ENCODE measurements at places on chromosomes 5 and 9.

- DNase-seq: no peak
These were observed 687.6 kb downstream of the CETN3 start for GRCh38 chr5:89721931-89722330.

DNA sequence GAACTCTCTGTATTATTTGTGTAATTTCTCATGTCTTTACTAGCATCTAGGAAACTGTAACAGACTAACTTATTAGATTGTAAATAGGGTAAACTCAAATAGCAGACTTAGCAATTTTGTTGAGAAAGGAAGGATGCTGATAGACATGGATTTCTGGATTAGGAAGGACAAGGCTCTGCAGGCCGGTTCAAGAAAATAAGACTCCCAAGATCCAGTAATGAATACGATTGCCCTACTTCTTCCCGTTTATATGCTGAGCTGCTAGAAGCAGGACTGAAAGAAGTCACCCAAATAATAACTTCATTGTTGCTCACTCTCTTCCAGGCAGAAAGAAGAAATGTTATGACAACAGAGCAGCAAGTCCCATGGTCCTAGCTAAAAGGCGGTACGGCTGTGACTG lies 22.8 kb upstream of the C9orf40 start:
- DNase-seq: no peak

- DNase-seq: no peak
These were observed 60.0 kb upstream of the TUT7 start for GRCh38 chr9:86413971-86414880.

DNA sequence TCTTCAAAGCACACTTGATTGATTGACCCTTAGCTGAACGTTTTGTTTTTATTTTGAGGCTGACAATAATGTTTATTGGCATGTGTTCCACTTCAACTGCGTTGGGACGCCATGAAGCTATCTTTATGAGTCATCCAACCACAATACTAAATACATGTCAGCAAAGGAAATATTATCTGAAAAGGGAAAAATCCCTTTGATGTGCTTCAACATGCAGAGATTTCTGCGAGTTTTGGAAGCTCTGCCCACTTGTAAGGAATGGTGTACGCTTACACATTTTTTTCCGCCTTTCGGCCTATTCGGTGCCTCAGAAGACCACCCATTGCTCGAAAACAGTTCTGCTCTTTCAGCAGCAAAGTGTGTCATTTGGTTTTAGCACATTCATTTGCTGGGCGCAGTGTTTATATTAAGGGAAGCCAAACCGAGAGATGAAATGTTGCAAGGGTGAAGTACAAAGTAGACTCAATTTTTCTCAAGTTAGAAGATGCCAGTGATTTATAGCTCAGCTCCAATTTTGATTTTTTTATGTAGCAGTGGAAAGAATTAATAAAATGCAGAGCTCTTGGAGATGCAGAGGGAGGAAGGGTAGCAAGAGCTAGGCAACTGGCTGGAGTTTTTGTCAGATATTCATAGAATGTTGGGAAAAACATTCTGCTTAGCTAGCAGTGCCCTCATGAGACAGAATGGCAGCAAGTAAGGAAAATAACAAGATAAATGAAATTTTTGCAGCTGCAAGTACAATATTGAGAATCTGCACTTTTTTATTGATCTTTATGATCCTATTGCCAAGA lies 68.9 kb downstream of the PRDM6 start:
- DNase-seq: no peak

DNA sequence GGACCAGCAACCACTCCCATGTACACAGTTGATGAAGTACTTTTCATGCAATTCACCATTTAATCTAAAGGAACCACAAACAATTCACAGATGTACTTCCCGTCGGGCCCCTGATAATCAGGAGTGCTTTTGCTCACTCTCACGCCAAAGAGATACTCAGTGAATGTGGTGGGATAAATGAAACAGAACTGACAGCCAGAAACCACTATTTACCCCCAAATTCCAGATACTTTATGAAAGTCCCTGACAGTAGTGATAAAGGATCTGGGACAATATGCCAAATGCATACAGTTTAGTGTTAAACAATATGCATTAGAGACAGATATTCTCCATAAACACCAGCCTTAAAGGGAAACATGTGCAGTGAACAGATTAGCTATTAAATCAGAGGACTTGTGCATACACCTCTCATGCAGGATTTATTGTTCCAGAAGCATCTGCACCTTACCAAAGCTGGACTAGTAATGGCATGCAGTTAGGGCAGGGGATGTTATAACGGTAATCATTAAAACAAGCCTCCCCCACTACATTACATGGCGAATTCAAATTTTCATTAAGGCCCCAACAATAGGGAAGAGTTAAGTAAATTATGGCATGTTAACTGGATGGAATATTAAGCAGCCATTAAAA lies 74.0 kb upstream of the SLC25A51 start:
- DNase-seq: no peak
